Mesenteric fat pad (tissue), 1 donor: ENCODE measurements at places on chromosomes 1 and 21. TPM values are rescaled to one million over a fixed set of nuclear protein-coding genes. Genes with fewer than 3 reads are reported as not detected.

C1orf94 gene
- total RNA-seq = not detected

ERG gene
- 37.4 TPM for total RNA-seq

LCE6A gene
- not detected for total RNA-seq

SELENBP1 gene
- 63.0 TPM for total RNA-seq

NEGR1 gene
- total RNA-seq = 34.7 TPM

SPRR2B gene
- not detected for total RNA-seq

CHODL gene
- total RNA-seq = 1.7 TPM

UBL4B gene
- not detected for total RNA-seq

PSRC1 gene
- 0.90 TPM for total RNA-seq

PBX1 gene
- 87.2 TPM for total RNA-seq

CD53 gene
- 93.6 TPM for total RNA-seq

BEND5 gene
- 1.5 TPM for total RNA-seq

ARHGAP30 gene
- total RNA-seq = 26.0 TPM

TNNT2 gene
- total RNA-seq = not detected

USP21 gene
- 16.5 TPM for total RNA-seq

CEPT1 gene
- total RNA-seq = 49.9 TPM

NLRP3 gene
- 11.5 TPM for total RNA-seq

WNT9A gene
- 1.3 TPM for total RNA-seq

TSTD1 gene
- total RNA-seq = 11.0 TPM

PLA2G4A gene
- total RNA-seq = 14.1 TPM

PTPRF gene
- total RNA-seq = 270 TPM

PRAMEF1 gene
- not detected for total RNA-seq

MAP3K21 gene
- 0.96 TPM for total RNA-seq

DAB1 gene
- 1.9 TPM for total RNA-seq

C1orf105 gene
- not detected for total RNA-seq

NUDT4B gene
- total RNA-seq = 0.74 TPM

HMGCL gene
- 31.7 TPM for total RNA-seq

TGFB2 gene
- 1.6 TPM for total RNA-seq
